ENCODE measurements at places on chromosomes 3 and 15. TPM values are rescaled to one million over a fixed set of nuclear protein-coding genes. Genes with fewer than 3 reads are reported as not detected.

- H3K27me3 ChIP-seq, result no peaks in the 10 kb centered on the region
- H3K27ac ChIP-seq, result no peak overlapping the region
- no peaks in the 10 kb centered on the region for H3K36me3 ChIP-seq
Measured at GRCh38 chr3:184470551-184470950, 90.7 kb downstream of the CHRD start.

The PP2D1 gene
- not detected for polyA plus RNA-seq

DNA sequence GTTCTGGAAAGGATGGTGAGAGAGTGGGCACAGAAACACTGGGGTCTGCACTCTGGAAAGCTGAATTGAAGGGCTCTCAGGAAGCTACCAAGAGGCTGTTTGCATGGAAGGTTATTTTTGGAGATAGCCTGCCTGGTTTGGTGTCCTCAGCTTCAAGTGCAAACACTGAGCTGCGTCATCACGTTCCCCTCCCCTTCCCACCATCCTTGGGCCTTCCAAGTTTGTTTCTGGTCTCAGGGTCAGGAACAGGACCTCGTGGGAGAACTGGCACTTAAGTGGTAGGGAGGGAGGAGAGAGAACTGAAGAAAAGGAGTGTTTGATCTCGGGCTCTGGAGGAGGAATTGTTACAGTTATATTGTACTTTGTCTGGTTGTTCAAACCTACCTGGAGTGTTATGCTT is 10.6 kb downstream of the ST6GAL1 start:
- no peaks in the 10 kb centered on the region for H3K27me3 ChIP-seq
- DNase-seq, result no peak
- H3K27ac ChIP-seq, result no peak overlapping the region
- no peak overlapping the region for H3K4me3 ChIP-seq

GRCh38 chr3:74722211-74722610 is 107.8 kb upstream of the CNTN3 start:
- H3K36me3 ChIP-seq, result no peaks in the 10 kb centered on the region
- no peak overlapping the region for H3K27ac ChIP-seq
- H3K27me3 ChIP-seq, result no peaks in the 10 kb centered on the region
- no peak for DNase-seq
- H3K4me1 ChIP-seq, result no peaks in the 10 kb centered on the region

GRCh38 chr15:97745481-97746071 is 214.9 kb upstream of the ARRDC4 start:
- H3K4me1 ChIP-seq, result no peaks in the 10 kb centered on the region
- no peaks in the 10 kb centered on the region for H3K36me3 ChIP-seq
- H3K27ac ChIP-seq, result no peak overlapping the region
- H3K4me3 ChIP-seq, result no peak overlapping the region
- no peak for DNase-seq

The GRIP2 gene
- 3.2 TPM for polyA plus RNA-seq
